ENCODE measurements at places on chromosomes 7 and 10.

- peak; percentile 88 for DNase-seq
Measured at GRCh38 chr10:35451151-35452016, 115.1 kb downstream of the CCNY start.

GRCh38 chr7:34338961-34339526 lies 319.0 kb upstream of the NPSR1 start:
- DNase-seq, result no peak

DNA sequence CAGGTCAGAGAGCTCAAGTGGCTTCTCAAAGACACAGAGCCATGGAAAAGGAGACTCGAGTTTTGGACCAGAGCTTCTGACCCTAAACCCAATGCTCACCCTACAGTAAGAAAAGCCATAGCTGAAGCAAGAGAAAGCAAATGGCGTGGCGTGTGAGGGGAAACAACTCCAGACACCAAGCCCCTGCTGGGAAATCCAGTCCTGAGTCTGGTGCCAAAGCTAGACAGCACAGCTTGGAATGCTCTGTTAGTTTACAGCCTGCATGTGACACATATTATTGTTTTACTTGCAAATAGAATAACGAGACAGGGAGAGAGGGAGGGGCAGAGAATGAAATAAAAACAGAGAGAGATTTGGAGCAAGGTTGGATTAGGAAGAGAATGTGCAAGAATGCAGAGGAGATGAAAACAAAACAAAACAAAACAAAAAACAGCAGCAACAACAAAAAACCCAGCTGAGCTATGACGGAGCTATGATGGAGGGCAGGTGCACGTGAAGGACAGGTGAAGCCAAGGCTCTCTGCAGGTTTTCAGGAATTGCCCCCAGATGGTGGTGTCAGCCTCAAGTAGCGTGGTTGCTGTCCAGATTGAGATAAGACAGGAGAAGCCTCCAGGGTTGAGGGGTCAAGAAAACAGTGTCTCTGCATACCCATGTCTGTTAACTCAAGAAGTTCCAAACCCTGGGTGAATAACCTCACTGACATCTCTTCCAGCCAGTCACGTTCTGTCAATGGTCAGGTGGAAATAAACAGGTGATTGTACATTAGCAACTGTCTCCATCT lies 69.7 kb upstream of the LRRC18 start:
- DNase-seq, result no peak

DNA sequence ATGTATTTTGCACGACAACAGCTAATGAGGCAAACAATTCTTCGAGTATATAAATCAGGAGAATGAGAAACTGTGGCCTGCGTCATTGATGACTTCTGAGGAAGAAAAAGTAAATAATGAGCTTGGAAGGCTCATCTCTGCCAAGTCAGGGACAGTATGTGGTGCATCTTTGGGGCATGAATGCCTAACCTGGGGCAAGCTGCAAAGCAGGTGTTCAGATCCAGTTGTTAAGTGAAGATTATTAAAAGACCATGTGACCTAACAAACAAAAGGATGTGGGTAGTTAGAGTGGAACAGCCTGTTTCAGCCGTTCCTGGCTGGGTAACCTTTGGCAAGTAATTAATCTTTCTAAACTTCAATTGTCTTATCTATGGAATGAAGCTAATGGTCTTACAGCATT lies 93.0 kb downstream of the LYZL2 start:
- DNase-seq, result no peak

- DNase-seq, result no peak
Measured at GRCh38 chr7:33354201-33354600, 224.8 kb downstream of the BBS9 start.

DNA sequence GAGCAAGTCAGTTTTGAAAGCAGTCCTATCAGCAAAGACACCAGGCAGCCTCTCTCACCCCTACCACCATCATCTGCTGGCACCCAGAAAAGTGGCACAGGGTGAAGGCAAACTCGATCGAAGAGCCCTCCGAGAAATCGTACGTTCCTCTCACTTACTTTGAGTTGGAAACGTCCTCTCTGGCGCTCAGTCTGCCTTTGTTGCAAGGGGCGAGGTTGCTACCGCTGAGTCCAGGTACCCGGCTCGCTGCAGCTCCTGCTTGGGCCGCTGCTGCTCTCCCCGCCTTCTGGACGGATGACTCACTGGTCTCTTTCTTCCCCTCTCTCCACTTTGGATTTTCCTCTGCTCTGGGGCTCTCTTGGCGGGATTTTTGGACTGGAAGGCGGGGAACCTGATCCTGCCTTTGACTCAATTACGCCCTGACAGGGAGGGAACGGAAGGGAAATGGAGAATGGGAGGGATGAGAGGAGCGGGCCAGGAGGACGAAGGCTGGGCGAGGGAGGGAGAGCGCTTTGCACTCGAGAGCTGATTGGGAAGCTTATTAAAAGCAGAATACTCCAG lies at the start of gene PTN:
Gene PTN (minus strand): TSS at position 453 of the 561 bp plus-strand sequence. CDS start 88,760 bp downstream, outside the sequence.
- no peak for DNase-seq
